ENCODE measurements at places on chromosomes 13 and 19.

DNA sequence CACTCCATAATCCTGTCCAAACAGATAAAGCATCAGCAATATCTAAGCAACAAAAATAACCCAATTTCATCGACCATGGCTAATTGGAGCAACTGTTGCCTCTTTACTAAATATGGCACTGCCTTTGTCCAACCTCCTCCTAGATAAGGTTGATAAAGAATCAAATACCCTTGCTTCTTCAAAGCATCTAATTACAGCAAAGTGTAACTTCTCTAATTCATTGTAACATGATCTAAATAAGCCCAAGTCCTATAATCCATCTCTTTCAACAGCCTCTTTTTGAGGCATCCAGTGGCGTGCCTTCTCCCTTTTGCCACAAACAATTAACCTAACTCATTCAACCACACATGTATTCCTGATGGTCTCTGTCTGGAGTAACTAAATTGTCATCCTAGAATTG, 81.7 kb upstream of the KLHL1 start:
- DNase-seq: no peak

DNA sequence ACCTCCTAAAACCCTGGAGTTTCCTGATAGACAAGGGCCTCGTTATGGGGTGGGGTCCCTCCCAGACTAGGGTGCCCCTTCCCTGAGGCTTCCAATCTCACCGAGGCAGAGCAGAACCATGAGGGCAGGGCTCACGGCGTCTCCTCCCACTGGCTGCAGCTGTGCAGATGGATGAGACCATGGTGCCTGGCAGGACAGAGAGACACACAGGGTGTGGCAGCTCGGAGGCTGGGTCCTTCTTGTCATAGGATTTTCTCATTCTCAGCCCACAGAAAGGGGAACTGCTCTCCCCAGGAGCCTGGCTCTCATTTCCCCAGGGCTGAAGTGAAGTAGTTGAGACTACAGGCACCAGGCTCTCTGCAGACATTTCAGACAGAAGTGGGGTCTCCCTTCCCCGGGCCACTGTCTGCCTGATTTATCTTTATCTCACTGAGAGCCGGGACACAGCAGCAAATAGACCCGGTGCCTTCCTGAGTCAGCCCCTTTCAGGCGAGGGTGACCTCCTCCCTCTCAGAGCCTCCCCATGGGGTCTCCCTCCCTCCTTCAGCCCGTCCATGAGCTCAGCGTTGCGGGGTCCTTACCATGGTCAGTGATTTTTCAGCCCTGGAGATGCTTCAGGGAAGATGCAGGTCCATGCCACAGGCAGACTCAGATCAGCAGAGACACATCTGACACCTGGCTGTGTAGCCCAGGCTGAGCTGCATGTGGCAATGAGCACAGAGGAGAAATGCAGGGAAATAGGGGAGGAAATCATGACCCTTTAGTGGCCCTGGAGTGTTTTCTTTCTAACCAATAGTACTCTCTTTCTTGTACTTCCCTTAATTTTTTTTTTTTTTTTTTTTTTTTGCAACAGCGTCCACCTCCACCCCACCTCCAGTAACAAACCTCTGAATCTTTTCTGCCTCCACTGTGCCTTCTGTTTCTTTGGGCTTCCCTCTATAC, at the start of gene LILRA5:
TSS of gene LILRA5 (minus strand) at position 731 of the 942 bp plus-strand sequence. CDS start at position 584, 147 bp downstream.
- no peak for DNase-seq

GRCh38 chr13:97574926-97575325, 141.0 kb downstream of the RAP2A start:
- peak; percentile 15 for DNase-seq

- DNase-seq: peak; percentile 77
Observed at GRCh38 chr19:42281827-42282762, 13.0 kb downstream of the CIC start.

- DNase-seq: no peak
Observed at GRCh38 chr19:11626252-11626651, 29.0 kb downstream of the ZNF627 start.

GRCh38 chr19:23855676-23856075, 59.0 kb upstream of the ZNF726 start:
- no peak for DNase-seq

DNA sequence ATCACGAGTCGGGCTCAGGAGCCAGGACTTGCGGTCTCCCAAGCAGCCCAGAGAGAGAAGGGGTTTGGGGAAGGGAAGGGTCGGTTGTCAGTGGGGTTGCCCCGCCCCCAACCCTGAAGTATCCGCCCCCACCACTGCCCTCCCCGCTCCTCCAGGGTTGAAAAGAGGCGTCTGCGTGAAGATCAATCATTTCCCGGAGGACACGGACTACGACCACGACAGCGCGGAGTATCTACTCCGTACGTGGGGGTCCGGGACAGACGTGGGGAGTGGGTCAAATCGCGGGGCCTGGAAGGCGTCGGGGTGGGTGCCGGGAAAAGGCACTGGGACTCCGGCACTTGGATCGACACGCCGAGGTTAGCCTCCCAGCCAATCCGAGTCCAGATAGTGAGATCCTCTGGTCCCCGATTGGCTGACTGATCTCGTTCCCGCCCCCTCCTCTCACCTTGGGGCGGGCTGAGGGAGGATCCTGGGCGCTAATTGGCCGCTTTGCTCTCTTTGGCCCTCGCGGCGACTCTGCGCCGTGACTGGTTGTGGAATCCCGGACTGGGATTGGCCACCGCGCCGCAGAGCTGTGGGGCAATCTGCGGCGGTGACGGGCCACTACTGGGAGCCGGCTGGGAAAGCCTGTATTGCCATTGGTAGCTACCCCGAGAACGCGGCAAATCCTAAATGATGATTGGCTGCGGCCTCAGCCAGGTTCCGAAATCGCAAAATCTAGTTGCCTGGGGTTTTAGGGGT, 13.3 kb upstream of the CACNG6 start:
- DNase-seq: peak; percentile 94

Data from H54 (cell line).